Activated T-cell treated with anti-CD3 and anti-CD28 coated beads, Interleukin-2, amount 50 U/mL, for 24 hours (primary cell): ENCODE measurements at places on chromosomes 12 and 14.

DNA sequence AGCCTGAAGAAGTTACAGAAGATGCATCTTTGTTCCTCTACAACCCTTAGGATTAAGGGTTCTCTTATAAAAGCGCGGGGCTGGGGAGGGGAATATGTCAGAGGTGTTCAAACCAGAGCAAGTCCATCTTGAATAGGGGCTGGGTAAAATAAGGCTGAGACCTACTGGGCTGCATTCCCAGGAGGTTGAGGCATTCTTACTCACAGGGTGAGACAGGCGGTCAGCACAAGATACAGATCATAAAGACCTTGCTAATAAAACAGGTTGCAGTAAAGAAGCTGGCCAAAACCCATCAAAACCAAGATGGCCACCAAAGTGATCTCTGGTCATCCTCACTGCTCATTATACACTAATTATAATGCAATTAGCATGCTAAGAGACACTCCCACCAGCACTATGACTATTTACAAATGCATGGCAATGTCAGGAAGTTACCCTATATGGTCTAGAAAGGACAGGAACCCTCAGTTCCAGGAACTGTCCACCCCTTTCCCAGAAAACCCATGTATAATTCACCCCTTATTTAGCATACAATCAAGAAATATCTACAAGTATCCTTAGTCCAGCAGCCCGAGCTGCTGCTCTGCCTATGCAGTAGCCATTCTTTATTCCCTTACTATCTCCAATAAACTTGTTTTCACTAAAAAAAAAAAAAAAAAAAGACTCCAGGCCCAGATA lies 108.1 kb upstream of the FOXN3 start:
- DNase-seq: no peak

DNA sequence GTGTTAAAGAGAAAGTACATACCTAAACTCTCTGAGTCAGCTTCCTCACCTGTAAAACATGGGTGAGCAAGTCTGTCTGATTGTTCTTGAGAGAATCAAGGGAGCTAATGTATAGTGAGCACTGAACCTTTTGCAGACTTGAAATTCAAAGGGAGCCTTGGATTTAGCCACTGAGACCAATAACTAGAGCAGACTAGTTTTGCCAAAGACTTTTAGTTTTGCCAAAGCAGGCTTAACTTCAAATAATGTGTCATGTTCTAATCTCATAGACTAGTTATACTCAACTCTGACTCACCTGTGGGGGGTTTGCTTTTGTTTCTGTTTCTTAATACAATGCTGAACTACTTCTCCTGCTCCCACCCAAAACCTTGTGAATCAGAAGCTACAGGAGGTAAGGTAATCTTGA lies 123.7 kb downstream of the SLC25A21 start:
- no peak for DNase-seq

GRCh38 chr12:50934981-50935807 lies 17.1 kb upstream of the HIGD1C start:
- no peak for DNase-seq

DNA sequence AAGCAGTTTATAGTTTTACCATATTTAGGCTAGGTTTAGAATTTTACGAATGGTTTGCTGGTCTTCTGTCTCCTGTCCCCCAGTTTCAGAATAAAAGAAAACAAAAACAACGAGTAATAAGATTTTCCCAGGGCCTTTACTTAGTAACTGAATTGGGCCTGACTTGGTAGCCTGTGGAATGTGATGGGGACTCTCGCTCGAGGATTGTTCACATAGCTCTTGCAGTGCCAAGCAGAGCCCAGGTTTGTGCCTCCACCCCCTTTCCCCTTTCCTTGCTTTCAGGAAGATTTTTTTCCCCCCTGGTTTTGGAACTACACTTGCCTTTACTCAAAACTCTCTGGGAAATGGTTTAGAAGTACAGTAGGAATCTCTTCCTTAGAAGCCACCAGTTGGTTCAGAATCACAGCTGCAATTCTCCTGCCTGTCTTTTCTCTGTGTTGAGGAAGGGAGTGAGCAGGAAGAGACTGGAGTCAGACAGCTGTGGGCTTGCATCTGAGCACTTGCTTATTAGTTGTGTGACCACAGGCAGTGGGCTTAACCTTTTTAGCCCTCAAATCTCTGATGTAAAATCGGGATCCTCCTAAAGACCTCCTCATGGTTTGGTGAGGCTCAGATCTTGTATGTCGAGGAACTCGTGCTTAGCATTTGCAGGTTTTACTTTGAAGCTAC lies 501.2 kb downstream of the PCNX1 start:
- no peak for DNase-seq

DNA sequence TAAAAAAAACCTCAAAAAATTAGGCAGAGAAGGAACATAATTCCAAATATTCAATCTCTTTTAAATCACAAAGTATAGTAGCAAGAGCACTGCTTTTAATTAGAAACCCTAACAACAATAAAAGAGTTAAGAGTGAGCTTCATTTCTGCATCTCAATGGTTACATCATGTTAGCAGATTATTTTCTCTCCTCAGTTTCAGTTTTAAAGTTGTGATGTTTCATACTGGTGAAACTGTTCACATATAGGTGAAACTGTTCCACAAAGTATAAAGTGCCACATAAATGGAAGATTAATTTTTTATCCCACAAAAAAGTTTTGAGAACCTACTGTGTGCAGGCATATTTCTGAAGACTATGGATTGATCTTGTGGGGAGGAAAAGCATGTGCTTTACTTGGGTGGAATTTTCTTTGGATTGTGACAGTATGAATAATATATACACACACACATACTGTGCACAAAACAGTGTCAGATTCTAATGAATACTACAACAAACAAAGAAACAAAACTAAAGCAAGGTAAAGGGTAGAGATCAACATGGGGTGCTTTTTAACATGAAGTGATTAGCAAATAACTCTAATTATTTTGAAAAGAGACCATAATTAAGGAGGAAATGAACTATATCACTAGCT lies 17.1 kb downstream of the LUM start:
- no peak for DNase-seq

- no peak for DNase-seq
Observed at GRCh38 chr12:7495136-7495535, 8.4 kb downstream of the CD163 start.

DNA sequence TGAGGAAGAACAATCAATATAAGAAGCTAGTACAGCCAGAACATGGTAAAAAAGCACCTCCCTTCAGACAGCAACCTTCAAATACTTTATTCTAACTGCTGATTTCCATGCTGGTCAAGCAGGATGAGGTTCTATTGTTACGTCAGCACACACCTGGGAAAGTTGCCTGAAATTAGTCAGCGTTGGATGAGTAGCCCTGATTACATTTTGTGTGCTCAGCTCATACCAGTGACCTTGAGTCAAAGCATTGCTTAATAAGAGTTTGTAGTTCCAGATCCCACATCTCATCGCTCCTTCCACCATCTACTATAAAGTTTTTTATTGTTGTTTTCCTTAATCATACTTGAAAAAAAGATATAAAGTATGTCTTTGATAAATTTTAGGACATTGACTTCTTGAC lies 361.5 kb downstream of the EGLN3 start:
- DNase-seq: no peak

DNA sequence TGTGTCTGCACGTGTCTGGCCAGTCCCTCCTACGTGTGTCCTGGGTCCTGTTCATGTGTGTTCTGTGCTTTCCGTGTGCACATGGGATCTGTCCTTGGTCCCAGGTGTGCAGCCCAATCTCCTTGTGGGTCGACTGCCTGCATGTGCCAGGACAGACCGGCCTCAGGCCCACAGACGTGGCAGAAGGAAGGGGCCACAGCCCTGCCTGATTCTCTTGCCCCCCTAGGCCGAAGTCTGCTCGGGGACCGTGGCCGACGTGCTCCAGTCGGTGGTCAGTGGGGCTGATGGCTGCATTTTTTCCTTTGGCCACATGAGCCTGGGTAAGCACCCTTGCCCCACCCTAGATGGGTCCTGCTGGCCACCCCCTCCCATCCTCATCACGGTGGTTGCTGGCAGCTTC lies 34.0 kb downstream of the KIF26A start:
- no peak for DNase-seq

DNA sequence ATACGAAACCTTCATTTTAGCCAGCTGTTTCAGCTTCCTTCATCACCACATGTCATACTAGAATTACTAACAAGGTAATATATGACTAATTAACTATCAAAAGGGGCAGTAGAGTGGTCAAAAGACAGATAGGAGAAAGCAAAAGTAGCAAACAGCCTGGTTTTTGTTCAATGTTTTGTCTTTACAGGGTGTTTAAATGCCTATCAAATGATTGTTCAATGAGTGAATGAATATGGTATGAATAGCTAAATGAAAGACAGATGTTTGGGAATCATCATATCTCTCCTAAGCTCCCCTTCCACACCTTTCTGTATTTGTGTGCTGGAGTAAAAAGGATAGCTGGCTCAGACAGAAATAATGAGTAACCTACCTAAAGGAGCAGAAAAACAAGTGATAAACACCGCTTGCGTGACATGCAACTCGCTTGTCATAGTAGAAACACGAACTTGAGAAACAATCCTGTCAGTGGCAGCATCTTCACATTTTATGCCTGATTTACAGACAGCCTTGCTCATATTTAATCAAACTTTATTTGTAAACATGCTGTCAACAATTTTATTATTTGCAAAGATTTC lies 34.2 kb downstream of the ABCC9 start:
- no peak for DNase-seq

DNA sequence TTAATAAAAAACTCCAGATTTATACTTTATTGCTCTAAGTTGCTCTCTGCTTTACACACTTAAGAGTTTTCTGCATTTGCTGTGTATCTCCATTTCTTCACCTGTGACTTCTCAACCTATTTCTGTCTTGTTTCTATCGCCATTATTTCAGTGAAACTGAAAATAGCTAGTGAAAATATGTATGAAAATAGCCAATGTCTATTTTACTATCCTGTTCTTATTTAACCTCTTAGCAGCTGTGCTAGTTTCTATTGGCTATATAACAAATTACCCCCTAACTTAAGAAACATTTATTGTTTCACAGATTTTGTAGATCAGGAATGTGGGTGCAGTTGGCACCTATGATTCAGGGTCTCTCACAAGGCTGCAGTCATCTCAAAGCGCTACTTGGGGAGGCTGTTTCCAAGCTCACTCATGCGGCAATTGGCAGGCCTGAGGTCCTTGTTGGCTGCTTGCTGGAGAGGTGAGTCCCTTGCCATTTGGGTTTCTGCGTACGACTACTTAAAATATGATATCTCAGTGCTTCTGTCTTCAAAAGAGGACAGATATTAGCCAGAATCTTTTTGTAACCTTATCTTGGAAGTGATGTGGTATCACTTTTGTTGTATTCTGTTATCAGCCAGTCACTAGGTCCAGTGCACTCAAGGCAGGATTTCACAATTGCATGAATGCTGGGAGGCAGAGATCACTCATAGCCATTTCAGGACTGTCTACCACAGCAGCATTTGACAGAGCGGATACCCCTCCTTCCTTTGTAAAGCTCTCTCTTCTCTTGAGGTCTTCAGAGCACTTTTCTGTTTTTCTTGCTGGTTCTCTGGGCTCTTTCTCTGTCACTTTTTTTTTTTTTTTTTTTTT lies 7.2 kb downstream of the ERC1 start:
- DNase-seq: no peak

- DNase-seq: no peak
Observed at GRCh38 chr12:111444314-111444924, 38.7 kb downstream of the SH2B3 start.

- no peak for DNase-seq
Observed at GRCh38 chr12:66287275-66287674, 15.0 kb upstream of the HELB start.

- no peak for DNase-seq
Observed at GRCh38 chr12:6987956-6988553, 17.3 kb downstream of the EMG1 start.

- no peak for DNase-seq
Observed at GRCh38 chr14:37124614-37125013, 47.8 kb downstream of the SLC25A21 start.

DNA sequence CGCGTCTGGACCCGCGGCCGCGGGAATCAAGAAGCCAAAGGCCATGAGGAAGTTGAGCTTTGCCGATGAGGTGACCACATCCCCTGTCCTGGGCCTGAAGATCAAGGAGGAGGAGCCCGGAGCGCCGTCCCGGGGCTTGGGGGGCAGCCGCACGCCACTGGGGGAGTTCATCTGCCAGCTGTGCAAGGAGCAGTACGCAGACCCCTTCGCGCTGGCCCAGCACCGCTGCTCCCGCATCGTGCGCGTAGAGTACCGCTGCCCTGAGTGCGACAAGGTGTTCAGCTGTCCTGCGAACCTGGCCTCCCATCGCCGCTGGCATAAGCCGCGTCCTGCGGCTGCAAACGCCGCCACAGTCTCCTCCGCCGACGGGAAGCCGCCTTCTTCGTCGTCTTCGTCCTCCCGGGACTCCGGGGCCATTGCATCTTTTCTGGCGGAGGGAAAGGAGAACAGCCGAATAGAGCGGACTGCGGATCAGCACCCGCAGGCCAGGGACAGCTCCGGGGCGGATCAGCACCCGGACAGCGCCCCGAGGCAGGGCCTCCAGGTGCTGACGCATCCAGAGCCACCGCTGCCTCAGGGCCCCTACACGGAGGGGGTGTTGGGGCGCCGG lies 1.0 kb downstream of the INSM2 start:
- peak; percentile 83 for DNase-seq
